ENCODE measurements at places on chromosomes 1 and 21.

DNA sequence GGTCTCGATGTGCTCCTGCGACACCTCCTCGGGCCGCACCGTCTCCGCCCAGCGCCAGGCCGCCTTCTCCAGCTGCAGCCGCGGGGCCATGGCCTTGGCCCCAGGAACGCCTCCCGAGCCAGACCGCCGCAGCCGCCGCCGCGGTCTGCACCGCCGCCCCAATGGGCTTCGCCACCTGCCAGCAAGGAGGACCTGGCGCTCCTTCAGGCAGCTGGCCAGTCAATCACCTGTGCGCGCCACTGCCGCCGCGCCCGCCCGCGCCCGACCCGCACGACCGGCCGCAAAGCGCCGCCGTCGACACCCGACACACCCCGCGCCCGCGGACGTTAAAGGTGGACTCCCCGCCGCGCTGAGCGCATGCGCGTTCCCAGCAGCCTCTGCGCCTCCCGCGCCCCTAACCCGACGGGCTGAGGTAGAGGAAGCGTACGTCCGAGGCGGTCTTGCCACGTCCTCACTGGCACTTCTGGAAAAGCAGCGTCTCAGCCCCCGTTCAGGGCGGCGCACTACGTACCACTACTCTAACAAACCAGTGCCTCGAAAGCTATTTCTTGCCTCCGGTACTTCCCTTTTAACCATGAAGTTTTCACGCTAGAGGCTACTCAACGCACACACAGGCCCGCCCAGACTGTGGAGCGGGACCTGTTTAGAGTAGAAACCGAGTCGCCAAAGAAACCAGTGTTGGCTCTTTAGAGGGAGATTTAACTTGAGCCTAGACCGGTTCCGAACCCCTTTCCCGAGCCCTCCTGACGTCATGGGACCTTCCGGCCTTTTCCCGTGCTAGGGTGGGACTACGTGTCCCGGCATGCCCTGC, at the start of gene USP48:
TSS of gene USP48 (minus strand) at position 282 of the 811 bp plus-strand sequence. CDS start at position 90, 192 bp downstream.
- DNase-seq: peak; percentile 90

DNA sequence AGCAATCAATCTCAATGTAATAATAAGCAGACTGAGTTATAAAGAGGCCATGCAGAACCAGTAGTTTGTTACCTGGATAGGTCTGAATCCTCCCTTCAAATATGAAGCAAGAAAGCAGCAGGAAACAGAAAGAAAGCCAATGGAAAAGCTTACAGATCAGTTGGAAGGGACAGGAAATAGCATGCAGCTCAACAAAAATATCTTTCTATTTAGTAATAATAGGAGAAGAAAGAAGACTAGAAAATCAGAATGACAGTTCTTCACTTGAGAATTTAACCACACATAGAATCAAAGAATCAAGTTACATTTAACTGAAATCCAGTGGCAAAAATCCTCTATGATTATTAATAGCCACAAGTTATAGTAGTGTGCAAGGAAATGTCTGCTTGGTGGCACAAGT, 194.4 kb downstream of the EIF4G3 start:
- DNase-seq: no peak

GRCh38 chr1:11472284-11472683, 6.7 kb upstream of the DISP3 start:
- DNase-seq: no peak

- DNase-seq: no peak
Observed at GRCh38 chr1:176603696-176604095, 140.7 kb downstream of the PAPPA2 start.

DNA sequence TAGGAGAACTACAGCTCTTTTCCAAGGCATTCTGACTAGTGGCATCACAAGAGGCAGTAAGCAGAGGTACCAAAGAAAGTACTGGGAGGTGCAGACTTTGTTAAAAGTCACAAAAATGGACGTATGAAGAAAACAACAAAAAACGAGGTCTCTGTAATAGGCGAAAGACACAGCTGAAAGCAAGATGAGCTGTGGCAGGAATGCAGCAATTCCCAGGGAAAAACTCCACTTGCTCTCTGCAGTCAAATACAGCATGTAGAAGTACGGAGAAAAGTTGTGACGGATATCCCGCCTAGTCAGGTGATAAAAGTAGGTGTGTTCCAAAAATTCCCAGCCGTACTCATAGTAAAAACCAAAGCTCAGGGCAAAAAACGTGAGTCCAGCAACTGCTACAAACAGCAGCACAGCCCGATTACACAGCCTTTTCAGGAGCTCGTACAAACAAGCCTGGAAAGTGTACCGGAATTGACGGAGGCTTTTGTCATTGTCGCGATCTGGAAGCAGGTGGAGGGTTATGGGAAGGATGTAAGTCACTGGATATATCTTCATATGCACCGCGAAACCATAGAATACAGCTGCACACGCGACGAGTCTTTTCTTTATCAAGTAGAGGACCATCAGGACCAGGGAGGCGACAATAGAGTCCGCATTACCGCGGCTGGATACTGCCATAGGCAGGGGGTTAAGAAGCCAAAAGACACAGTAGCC, 979 bp downstream of the PIGM start:
- no peak for DNase-seq

GRCh38 chr21:37821786-37822450, 94.3 kb downstream of the KCNJ6 start:
- no peak for DNase-seq

DNA sequence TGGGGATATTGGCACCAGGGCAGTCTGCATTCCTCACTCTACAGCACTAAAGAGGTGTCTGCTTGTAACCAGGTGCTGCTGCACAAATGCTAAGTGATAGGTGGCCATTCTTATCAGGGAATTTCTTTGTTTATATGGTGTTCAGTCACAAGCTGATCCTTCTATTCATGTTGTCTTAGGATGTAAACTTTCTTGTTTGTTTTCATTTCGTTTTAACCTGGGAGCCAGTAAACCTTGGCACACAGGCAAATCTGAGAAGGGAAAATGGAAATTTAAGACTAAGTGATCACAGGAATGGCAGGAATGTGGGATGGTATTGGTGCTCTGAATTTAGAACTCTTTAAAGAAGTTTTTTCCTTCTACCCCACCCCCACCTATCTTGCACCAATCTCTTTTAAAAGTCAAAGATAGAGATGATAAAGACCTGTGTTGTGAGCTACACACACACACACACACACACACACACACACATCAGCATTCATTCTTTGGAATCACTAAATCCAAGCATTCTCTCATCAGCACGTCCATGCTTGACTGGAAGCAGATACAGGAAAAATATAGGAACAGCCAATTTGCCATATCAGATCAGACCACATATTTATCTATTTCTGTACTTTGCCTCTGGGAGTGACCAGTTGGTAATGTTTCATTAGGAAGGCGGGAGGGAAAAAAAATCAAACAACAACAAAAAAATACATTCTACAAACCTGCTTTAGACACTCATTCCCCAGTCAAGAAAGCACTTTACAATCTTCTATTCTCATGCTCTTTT, 451.4 kb upstream of the ADGRL2 start:
- DNase-seq: no peak

DNA sequence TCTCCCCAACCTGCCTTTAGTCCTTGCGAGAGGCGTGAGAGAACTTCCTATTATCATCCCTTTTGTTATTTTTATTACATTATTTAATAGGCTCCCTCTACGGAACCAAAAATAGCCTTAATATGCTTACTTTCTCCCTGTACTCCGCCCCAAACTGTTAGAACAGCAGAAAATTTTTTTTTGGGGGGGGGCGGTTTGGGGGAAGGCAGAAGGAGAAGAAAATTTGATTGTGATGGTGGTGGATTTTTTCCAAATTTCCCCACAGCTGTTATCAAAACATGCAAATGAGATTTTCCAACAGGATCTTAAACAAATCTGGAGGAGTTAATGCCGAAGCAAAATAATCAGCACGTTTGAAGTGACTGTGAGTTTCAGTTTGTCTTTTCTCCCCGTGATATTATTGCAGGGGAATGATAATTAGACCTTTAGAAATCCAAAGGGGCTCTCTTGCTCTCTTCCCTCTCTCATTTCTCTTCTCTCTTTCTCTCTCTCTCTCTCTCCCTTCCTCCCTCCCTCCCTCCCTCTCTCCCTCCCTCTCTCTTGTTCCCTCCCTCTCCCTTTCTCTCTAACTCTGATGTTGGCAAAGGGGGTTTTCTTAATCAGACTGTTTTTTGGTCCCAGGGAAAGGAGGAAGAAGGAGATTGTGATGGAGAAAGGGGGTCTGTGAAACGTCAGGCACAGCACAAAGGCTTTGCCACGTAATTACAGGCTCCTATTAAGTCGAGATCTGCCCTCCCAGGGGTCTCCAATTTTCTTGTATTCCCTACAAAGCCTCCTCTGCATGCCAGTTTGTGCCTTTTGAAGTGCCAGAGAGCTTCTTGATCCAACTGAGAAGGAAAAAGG, 1.1 kb upstream of the PRRX1 start:
- DNase-seq: no peak

Measured in amniotic epithelial cell (primary cell).